Stimulated activated CD8-positive, alpha-beta memory T cell treated with anti-CD3 and anti-CD28 coated beads, Interleukin-15, amount 100 ng/mL, for 4 hours (primary cell): ENCODE measurements at places on chromosomes 3 and 15.

DNA sequence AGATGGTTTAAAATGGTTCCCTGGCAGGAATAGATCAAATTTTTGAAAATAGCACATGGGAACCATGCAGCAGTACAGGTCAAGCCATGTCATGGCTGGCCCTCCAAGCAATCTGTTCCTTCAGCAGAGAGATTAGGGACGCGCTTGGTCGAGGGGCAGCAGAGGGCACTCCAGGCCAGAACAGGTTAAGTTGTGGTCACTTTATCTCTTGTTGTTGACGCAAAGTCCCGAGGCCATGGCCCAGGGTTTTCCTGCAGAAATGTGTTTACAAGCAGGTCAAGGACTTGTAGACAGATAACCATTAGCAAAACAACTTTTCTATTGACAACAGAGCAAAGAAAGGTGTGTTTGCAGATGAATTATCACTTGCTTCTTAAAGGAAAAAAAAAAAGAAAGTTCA is 570.0 kb upstream of the NR2F2 start:
- no peak for DNase-seq

- no peak for DNase-seq
These were observed 96.3 kb upstream of the IGF1R start for GRCh38 chr15:98551936-98552562.

- DNase-seq = no peak
These were observed 1.2 kb downstream of the SIDT1 start for GRCh38 chr3:113533534-113533892.

DNA sequence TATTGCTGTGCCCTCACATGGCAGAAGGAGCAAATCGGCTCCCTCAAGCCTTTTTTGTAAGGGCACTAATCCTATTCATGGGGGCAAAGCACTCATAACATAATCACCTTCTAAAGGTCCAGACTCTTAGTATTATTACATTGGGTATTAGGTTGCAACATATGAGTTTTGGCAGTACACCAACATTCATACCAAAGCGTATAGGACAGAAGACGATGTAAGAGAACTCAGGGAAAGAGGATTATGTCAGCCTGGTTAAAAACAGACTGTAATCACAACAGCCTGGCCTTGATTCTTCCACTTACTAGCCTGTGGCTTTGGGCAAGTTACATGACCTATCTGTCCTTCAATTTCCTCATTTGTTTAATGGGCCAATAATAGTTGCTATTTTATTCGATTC is 828.5 kb upstream of the NECTIN3 start:
- DNase-seq = no peak

- DNase-seq = no peak
These were observed 25.6 kb upstream of the GOLGA6L2 start for GRCh38 chr15:23472678-23473077.

DNA sequence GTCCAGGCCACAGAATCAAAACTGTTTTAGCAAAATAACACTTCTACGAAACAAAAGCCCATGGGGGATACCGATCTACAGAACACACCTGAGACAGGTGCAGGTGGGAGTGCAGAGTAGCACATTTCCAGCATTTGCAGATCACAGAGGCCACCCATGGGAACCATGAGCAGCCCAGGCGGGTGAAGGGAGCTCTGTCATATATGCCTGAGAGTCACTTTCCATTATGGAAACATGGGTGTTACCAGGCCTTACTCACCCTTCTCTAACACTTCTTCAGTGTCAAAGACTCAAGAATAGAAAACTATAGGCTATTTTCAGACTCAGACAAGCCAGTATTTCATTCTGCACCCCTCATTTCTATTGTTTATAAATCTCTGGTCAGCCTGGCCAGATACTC is 3.5 kb downstream of the PLA1A start:
- no peak for DNase-seq

- DNase-seq = no peak
These were observed 128.8 kb upstream of the AADACL2 start for GRCh38 chr3:151604891-151605290.

DNA sequence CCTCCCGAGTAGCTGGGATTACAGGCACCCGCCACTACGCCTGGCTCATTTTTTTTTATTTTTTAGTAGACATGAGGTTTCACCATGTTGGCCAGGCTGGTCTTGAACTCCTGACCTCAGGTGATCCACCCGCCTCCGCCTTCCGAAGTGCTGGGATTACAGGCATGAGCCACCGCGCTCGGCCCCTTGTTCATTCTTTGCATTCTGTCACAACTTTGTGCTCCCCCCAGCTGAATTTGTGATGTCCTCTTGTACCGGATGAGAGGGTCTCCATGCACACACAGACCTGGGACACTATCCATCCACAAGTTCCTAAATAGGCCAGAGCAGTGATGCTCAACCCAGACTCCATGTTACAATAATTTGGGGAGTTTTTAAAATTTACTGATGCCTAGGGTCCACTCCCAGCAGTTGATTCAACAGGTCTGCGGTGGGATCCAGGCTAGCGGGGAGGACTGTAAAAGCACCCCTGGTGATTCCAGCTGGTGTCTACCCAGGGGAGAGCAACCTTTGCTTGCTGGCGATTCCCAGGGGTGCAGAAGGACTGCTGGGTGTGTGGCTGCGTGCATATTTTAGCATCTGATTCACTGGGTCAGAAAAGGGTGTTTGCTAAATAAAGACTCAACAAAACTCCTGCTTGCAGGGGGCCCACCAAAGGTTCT is 1.0 kb downstream of the RASSF1 start:
- DNase-seq = no peak

DNA sequence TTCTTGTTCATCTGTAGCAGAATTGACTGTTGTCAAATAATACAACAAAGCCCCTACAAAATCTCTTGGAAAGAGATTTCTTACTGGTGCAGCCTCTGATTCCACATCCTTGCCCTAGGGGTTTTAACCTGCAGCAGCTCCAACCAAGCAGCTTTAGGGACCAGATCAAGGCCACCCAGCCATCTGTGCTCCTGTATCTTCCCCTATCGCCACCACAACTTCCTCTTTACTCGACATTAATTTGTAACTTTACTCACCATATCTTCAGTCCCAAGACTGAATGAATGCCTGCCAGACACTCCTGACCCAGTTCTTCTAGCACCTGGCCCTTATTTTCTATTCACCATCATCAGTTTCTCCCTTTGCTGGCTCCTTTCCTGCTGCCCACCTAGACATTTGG is 156.6 kb upstream of the IL12A start:
- no peak for DNase-seq

DNA sequence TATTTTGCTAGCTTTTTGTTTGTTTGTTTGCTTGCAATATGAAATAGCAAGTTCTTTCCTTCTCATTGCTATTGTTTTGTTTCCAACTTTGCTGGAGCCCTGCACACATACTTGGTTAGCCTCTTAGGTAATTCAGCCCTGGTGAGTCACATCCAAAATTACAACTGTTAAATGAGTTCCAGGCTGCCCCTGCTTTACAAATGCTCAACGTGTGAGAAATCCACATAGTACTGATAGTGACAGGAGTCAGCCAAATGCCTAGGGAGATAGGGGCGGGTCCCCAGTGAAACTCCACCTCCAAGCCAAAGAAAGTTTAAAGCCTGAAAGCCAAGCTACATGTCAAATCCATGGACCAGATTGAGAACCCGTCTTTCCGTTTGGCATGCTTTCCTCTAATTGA is 81.3 kb upstream of the RNF7 start:
- DNase-seq = no peak

DNA sequence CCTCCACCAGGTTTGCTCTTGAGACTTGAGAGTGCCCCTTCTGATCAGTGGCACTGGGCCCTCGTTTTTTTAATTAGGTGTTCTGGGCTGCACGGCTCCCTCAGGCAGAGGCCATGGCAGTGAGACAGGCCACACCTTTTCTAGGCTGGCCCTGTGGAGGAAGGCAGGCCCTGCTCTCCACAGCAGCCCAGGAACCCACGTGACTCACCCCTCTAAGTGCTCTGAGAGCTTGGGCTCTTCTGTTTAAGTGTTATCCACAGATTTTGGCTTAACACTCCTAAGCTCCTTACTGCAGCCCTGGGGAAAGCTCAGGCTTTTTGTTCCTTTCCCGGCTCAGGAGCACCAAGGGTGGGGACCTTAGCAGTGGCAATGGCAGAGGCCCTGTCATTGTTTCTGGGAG is 463.2 kb upstream of the GBE1 start:
- DNase-seq = no peak

- no peak for DNase-seq
These were observed 595 bp downstream of the DPH6 start for GRCh38 chr15:35545316-35545823.

DNA sequence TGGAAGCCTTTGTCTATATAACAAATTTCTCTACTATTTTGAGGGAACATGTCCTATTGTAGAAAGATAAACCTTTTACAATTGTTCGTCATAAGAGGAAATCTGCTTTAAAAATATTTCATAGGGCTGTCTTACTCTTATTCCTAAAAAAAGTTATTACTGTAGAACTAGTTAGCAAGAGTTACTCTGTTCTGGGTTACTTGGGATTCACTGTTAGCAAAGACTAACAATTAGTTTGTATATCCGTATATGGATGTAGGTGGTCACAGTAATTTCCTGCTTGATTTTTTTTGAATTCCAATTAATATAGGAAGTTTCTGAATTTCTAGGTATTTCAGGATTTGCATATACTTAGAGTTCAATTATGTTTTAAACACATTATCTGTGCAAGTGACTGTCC is 413.5 kb downstream of the RBMS3 start:
- DNase-seq = no peak

DNA sequence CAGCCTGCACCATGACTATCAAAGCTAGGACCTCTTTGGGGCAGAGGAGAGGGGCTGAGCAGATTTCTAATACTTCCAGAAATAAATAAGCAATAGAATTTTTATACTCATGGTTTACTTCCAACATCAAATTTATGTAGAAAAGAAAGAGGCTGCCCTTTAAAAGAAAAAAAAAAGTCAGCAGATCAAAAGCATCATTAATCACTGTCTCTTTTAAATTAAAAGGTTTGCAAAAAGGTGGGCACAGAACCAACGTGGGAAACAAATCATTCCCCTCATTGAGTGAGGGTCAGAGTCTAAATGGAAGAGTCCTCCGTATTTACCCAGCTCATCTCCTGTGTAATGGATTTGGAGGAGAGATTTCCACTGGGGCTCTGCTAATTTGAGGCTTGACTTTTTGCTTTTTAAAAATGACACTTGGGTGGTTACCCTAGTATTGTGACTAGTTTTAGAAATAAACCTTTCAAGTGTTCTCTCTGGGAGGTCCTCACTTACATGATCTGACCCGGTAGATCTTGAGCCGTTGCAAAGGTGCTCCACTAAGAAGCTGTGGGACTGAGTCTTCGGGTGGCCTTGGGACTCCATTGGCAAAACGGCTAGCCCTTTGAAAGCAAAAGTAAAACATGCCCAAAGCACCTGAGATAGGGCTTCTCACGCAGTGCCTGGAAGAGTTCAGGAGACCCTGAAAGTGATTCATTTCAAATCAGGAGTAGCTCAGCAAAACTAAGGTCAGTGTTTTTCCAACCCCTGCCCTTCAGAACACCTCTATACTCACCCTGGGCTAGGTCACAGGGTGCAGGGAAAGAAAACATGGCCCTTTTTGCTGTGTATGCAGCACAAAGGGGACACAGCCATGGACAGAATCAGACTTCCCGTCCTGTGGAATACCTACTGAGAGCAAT is 320.9 kb downstream of the FOXP1 start:
- no peak for DNase-seq

- DNase-seq = no peak
These were observed 44.6 kb downstream of the TFG start for GRCh38 chr3:100753846-100754245.

- no peak for DNase-seq
These were observed 11.7 kb upstream of the ZNF148 start for GRCh38 chr3:125386811-125387210.

DNA sequence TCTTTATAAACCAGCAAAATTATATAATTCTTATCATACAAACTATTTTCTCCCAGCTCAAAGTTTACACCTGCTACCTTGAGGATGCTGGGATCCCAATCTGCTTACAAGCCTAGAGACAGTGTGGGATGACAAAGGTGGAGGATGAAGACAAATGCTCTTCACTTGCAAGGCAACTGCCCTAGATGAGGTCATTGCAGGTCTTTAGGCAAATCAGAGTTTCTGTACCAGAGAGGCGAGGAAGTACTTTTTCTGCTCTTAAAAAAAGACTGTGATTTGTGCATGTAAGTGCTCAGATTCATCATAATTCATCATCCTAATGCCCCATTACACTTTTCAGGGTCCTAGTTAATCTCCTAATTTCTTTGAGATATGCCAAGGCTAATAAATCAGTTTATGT is 376.1 kb downstream of the ZPLD1 start:
- no peak for DNase-seq

GRCh38 chr3:58161435-58162398 is 49.1 kb downstream of the DNASE1L3 start:
- DNase-seq = no peak

GRCh38 chr3:19221081-19221480 is 72.8 kb downstream of the KCNH8 start:
- DNase-seq = no peak

DNA sequence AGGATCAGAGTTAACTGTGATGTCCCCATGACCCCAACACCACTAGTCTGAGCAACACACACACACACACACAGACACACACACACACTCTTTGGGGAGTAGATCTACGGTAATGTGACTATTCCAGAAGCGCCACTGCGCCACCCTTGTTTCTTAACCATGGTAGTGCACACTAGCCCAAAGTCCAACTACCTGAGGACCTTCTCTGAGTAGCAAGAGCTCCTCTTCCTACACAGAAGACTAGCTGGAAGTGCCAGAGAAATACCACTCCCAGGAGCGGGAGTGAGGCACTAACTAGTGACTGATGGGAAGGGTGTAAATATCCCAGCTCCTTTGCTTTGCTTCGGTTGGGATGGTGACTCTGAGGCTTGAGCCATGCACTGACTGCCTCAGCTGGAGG is 96.0 kb upstream of the EIF1B start:
- no peak for DNase-seq

DNA sequence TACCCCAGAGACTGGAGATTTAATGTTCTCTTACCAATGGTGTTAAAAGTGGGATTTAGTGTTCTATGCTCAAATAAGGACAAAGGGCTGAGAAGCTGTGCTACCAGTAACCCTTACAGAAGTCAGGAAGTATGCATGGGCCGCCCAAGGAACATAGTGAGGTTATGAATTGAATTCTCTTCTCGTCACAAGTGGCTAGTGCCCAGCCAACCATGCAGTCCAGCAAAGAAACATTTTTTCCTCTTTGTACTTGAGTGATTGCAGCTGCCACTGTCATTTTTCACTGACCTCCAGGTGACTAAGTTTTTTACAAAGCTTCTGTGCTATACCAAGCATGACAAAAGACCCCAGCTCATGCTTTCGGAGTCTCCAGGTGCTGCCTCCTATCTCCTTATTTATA is 110.6 kb upstream of the DCBLD2 start:
- DNase-seq = no peak

DNA sequence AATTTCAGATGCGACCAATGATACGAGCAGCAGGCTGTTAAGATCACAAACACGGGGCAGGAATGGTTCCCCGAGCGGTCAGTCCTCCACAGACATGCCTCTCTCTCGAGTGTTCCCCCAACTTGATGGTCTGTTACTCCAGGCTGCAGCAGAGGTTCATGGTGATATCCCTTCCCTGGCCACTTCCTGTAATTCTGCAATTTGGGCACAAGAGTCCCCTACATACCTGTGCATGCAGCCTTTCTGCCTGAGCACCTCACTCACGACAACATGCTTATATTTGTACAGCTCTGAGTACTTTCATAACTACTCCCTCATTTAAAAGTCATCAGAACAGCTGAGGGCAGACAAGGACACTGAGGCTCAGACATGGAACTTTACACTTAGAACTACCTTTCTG is 408.1 kb upstream of the NR2F2 start:
- no peak for DNase-seq
